Activated CD4-positive, alpha-beta memory T cell treated with anti-CD3 and anti-CD28 coated beads for 36 hours (primary cell): ENCODE measurements at places on chromosomes 2 and 18.

DNA sequence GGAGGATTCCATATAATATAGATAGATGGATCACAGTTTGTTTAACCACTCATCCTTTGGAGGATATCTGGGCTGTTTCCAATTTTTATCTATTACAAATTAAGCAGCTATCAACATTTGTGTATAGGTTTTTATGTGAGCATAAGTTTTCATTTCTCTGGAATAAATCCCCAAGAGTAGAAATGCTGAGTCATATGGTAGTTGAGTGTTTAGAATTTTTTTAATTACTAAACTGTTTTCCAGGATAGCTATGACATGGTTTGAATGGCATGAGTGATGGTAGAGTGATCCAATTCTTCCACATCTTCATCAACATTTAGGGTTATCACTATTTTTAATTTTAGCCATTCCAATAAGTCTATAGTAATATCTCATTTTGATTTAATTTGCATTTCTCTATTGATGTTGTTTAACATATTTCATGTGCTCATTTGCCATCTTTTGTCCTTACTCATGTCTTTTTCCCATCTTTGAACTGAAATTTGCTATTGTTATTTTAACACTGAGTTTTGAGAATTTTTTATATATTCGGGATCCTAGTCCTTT is 31.4 kb downstream of the ABCB11 start:
- DNase-seq = no peak

- peak; percentile 42 for DNase-seq
Measured at GRCh38 chr2:149068996-149069888, 30.7 kb downstream of the LYPD6B start.

- DNase-seq = no peak
Measured at GRCh38 chr2:95391641-95392310, 10.7 kb upstream of the FAHD2A start.

DNA sequence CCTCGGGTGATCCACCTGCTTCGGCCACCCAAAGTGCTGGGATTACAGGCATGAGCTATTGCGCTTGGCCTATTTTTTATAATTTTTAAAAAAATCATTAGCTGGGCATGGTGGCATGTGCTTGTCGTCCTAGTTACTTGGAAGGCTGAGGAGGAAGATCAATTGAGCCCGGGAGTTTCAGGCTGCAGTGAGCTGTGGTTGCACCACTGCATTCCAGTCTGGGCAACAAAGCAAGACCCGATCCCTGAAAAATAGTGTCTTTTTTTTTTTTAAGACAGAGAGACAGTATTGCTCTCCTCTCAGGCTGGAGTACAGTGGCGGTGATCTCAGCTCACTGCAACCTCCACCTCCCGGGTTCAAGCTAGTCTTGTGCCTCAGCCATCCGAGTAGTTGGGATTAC is 4.8 kb downstream of the SSB start:
- no peak for DNase-seq

GRCh38 chr18:7452331-7452730 is 114.8 kb upstream of the PTPRM start:
- DNase-seq = no peak

DNA sequence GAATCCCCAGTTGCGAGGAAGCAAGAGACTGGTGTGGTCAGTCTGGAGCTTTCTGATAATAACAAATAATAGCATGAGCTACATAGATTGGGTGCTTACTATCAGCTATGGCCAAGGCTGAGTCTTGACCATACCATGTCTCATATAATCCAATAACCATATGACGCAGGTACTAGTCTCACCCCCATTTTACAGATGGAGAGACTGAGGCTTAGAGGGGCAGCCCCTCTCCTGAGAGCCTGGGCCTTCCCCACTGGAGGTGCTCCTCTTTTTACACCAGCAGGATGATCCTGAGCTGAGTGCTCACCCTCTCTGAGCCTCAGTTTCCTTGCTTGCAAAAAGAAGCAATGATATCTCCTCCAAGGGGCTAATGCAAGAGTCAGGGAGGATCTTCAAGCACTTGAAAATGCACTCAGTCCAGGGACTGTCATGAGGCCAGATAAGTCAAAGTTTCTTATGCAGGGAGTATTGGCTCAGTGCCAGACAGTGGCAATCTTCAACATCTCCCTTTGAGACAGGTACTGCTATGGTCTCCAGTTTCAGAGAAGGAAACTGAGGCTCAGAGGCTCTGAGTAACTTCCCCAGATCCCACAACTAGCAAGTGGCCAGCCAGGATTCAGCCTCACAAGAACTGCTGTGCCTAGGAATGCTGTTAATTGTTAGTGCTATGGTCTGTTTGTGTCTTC is 149.7 kb downstream of the TFCP2L1 start:
- no peak for DNase-seq

DNA sequence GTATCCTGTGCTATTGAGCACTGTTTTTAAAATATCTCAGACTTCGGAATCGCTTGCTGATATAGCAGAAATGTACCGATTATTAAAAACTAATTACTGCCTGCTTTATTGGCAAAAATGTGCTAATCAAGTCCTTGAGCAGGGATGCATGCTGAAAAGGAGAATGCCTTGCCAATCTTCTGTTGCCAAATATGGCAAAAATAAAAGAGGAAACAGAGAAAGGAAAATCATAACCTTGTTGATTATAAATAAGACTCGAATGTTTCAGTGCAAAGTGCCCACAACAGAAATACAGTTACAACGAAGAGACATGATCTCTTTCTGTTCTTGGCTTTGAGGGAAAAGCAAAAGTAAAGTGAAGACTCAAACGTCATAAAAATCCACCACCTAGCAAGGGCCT is 248.5 kb downstream of the TMEM182 start:
- DNase-seq = no peak

GRCh38 chr2:32330136-32330535 is 26.7 kb upstream of the BIRC6 start:
- no peak for DNase-seq

DNA sequence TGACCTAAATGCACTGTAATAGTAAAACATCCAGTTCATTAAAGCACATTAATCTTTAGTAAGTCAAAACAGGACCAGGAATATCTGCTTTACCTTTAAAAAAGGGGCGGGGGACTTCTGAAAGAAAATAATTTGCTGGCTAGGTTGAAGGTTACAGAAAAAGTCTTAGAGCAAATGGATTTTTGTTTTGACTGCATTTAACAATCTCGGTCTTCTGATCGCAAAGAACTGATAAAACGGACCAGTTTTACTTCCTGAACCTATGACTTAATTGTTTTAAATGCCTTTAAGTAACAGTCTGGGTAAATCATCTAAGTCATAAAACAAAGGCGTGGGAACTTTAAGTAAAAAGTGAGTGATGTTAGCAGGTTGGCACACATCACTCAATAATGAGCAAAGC is 783 bp downstream of the BUB1 start:
- DNase-seq = no peak

GRCh38 chr2:64019975-64020528 is 824 bp upstream of the VPS54 start:
- DNase-seq = no peak

- DNase-seq = no peak
Measured at GRCh38 chr2:241378816-241379215, 22.7 kb downstream of the FARP2 start.

GRCh38 chr2:165837122-165837521 is 43.1 kb upstream of the GALNT3 start:
- DNase-seq = no peak
